ENCODE measurements at places on chromosomes 4 and X.
A peak's percentile ranks its signal among the peaks of the same experiment; 100 is the strongest.

GRCh38 chr4:4491396-4491893 is 50.4 kb downstream of the STX18 start:
- DNase-seq: no peak

- no peak for DNase-seq
Observed at GRCh38 chr4:11691236-11691635, 262.5 kb upstream of the HS3ST1 start.

DNA sequence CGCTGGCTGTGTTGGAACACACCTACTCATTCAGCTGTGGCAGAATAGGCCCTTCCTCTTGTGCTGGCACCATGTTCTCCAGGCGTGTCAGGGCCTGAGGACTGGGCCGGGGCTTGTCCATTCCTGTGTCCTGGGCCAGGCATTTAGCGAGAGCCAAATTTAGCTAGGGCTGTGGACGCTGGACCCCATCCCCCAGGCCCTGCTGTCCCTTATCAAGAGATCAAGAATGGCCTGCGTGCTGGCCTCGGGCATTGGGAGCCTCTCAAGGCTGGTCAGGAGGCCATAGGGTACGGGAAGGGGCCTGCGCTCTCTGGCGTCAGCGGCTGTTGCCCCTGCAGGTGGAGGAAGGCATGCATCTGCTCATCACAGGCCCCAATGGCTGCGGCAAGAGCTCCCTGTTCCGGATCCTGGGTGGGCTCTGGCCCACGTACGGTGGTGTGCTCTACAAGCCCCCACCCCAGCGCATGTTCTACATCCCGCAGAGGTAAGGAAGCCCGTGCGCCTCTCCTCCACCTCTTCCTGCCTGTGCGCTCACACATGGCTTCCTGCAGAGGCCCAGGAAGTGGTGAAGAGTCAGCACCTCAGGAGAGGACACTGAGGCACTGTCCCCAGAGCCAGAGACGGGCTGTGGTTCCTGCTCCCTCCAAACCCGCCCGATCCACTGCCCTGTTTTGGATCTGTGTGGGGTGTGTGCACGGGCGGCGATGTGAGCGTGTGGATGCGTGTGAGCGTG is 15.3 kb downstream of the ABCD1 start:
- no peak for DNase-seq

DNA sequence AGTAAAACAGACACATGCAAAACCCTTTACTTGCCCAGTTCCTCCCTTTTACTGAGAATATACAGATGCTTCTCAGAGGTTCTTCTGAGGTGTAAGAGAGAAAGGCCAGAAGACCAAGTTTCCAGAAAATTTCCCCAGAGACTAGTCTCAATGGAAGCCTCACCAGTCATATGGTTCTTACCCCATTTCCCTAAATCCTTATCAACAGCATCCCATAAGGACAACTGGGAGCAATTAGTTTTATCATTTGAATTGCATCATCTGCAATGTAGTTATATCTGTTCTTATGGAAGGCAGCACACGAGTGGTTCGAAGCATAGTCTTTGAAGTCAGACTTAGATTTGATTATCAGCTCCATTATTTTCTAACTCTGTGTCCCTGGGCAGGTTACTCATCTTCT is 203.6 kb upstream of the PPARGC1A start:
- DNase-seq: no peak

- no peak for DNase-seq
Observed at GRCh38 chr4:128551280-128551679, 258.2 kb upstream of the JADE1 start.

DNA sequence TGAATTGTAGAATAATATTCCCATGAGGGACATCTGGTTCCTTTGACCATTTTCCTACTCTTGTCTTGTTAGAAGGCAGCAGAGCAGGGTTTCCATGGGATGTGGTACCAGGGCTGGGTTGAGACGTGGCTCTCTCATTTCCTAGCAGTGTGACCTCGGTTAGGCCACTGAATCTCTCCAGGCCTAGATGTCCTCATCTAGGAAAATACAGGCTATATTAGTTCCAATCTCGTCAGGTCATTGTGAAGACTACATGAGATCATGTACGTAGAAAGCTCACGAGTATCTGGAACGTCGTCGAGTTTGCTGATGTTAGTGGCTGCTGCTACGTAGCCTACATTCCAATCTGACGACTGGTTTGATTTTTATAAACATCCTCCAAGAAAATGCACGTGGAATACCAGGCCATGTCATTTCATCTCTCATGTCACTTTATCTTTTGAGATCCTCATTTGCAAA is 278.2 kb upstream of the GATB start:
- DNase-seq: peak; percentile 84

DNA sequence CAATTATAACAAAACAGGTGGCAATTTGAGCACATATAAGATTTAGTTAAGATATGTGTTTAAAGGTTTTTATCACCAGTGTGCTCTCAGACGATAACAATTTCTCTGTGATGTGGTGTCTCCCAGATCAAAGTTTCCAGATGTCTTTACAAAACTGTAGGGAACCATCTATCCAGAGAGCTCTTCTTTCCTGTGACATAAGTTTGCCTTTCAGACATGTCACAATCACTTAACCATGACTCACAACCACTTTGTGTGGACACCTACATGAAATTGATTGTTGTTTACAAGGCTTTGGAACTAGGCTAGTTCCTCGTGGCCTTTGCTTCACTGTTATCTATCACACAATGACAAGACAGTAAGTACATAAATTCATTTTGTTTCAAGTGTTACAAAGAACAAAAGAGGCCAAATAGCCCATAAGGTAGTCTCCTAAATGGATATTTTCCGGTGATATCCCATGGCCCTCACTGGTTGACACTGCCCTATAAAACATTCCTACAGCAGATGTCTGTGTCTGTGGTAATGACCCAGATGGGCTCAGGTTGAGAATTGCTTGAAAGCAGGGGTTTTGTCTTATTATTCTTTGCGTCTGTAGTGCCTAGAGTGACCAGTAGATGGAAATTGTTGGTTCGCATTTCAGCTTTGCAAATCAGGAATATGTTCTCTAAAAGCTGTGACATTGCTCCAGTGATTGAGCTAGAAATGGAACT is 297.8 kb upstream of the FAM241A start:
- no peak for DNase-seq

DNA sequence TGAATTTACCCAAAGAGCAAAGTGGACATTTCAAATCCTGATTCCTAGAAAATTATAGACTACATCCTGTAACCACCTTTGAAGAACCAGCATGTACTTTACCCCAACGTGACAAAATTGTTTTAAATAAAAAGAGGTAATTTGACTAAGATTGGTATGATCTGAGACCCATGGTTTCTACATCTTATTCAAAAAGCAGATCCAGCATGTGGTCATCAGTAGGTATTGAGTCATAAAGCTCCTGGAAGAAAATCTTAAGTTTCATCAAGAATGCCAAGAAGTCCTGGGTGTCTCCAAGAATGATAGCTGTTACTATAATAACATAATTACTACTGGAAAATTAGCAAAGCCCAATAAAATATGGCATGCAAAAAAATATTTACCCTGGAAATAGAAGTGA is 61.8 kb downstream of the NFKB1 start:
- DNase-seq: no peak

GRCh38 chrX:526295-527224 is 104.0 kb upstream of the SHOX start:
- no peak for DNase-seq

GRCh38 chrX:49071877-49072711 is 1.7 kb downstream of the PRAF2 start:
- no peak for DNase-seq

DNA sequence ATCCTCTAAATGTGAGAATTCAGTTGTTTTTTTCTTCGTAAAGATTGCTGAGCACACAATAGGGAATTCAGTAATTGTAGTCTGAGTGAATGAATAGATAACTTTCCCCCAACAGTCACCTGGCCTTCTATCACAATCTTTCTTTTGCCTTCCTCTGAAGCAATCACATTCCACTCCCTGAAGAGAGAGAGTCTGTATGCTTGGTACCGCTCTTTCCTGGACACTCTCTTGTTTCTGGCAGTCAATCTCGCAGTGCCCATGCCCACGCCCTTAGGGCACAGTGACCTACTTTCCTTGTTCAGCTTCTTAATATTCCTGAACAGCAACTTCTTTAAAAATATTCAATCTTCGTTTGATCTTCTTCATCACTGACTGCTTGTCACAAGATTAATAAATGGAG is 255.9 kb downstream of the ADAMTS3 start:
- DNase-seq: no peak

- no peak for DNase-seq
Observed at GRCh38 chr4:140642674-140643437, 74.1 kb upstream of the UCP1 start.

- DNase-seq: peak; percentile 70
Observed at GRCh38 chr4:10656988-10657387, 27.6 kb downstream of the CLNK start.

GRCh38 chr4:102751941-102752340 is 8.8 kb downstream of the MANBA start:
- DNase-seq: no peak

DNA sequence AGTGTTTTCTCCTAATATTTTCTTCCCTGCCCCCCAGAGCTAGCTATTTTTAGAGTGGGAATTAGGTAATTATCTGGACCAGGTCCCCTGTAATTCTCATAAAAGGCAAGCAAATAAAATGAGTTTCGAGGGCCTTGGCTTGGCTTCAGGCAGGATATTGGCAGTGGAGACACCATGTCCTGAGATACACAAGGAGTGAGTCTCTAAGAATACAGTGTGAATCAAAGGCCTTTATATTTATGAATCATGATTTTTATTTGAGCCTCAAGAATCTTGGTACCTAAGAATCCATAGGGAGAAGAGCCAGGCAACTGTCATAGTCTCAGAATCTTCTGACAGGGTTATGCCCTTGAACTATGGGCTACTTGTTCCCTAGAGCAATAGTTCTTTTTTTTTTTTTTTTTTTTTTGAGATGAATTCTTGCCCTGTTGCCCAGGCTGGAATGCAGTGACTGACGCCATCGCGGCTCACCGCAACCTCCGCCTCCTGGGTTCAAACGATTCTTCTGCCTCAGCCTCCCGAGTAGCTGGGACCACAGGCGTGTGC is 205.4 kb downstream of the LDB2 start:
- DNase-seq: peak; percentile 83

- no peak for DNase-seq
Observed at GRCh38 chrX:154441984-154442707, 1.8 kb upstream of the FAM50A start.

DNA sequence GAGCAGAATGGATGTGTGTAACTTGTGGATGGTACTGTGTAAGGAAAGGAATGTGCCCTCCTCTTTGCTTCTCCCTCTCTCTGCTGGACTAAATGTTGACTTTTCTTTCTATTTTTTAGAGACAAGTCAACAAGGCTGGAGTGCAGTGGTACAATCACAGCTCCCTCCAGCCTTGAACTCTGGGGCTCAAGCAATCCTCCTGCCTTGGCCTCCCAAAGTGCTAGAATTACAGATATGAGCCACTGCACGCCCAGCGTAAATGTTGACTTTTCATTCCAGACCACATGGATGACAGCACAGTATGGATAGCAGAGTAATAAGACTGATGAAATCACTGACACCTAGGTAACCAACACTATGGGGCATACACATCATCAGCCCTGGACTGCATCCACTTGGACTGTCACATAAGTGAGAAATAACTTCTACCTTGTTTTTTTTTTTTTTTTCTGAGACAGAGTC is 5.1 kb upstream of the RPS3A start:
- no peak for DNase-seq

Measured in M059J (cell line).